ENCODE measurements at places on chromosomes 7 and 10.
A peak's percentile ranks its signal among the peaks of the same experiment; 100 is the strongest.

GRCh38 chr7:124351950-124352349, 319.1 kb upstream of the TMEM229A start:
- DNase-seq: no peak

- DNase-seq: no peak
These were observed 139.1 kb downstream of the TFPI2 start for GRCh38 chr7:93751421-93751820.

GRCh38 chr7:45917064-45917463, 4.0 kb downstream of the IGFBP3 start:
- no peak for DNase-seq

- DNase-seq: no peak
These were observed 39.7 kb upstream of the NFE2L3 start for GRCh38 chr7:26112203-26112740.

DNA sequence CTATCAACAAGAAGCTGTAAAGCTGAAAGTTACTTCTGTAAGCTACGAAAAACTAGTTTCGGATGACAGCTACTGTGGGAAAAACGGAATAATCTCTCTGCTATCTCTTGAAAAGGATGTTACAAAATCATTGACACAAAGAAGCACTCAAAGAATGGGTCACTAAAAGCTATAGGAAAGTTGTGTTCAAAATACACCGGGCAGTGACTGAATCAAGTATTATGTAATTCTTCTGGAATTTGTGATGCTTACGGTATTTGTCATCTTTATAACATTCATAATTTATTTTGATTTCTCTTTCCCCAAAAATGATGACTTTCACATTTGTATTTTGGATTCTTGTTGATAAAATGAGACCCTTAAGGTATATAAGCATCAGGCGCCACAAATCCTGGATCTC, 112.1 kb upstream of the KLF6 start:
- peak; percentile 74 for DNase-seq

DNA sequence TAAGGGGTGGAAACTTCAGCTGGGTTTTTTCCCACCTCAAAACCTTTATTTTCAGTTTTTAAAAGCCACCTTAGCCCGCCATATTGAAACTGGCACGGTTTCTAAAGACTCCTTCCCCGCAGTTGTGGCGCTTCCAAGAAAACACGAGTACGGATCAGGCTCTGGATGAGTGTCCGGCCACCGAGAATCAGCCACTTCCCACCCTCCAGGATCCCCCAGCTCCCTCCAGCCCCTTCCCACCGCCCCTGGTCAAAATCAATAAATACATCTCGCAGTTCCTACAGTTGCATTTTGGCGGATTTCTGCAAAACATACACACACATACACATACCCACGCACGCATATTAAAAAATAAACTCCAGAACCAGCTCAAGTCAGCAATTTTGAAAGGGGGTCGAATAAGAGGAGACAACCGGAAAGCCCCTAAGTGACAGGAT, 1.1 kb downstream of the SFMBT2 start:
- DNase-seq: no peak

DNA sequence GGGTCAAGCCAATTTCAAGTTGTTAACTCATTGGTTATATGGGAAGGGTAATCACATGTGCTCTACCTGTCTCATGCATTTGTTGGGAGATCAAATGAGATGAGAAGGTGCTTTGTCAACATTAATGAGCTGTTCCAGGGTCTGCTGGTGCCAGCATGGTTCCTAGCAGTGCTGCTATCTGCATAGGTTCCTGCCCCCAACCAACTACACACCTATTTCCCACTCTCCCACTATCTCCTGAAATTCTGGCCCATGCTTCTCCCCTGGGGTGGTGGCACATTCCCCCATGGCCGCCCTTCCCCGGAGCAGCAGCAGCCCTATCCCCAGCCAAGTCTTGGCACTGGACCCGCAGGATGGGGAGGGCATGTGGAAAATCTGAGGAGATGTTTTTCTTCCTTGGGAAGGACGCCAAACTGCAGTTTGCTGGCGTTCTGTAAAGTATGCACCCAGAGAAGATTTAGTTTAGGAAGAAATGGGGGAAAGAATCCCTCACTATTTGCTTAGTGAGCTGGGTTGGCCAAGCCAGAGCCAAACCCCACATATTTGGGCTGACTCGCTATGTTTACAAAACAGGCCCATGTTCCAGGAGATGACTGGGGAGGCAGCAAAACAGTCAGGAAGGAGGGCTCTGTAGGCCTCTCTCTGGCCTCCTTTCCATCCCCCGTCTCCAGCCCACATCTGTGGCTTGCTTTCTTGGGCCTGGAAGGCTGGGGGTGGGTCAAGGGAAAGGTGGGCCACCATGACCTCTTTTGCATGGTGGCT, 42.5 kb downstream of the PPP1R3C start:
- DNase-seq: peak; percentile 80

- no peak for DNase-seq
These were observed 62.7 kb downstream of the NPTX2 start for GRCh38 chr7:98679741-98680140.
